MCF 10A (cell line): ENCODE measurements at places on chromosomes 3 and 15. TPM values are rescaled to one million over a fixed set of nuclear protein-coding genes. Genes with fewer than 3 reads are reported as not detected.

- no peaks in the 10 kb centered on the region for H3K36me3 ChIP-seq
- H3K4me3 ChIP-seq = no peak overlapping the region
- no peak for DNase-seq
- H3K27me3 ChIP-seq = no peaks in the 10 kb centered on the region
Measured at GRCh38 chr3:131107637-131108433, 81.2 kb downstream of the NEK11 start.

- peaks cover 7% of the 10 kb centered on the region for H3K4me1 ChIP-seq
- H3K4me3 ChIP-seq = no peak overlapping the region
- no peaks in the 10 kb centered on the region for H3K27me3 ChIP-seq
- H3K27ac ChIP-seq = no peak overlapping the region
- no peaks in the 10 kb centered on the region for H3K36me3 ChIP-seq
Measured at GRCh38 chr15:56831467-56832005, 86.9 kb upstream of the TCF12 start.

- H3K4me1 ChIP-seq = peaks cover 21% of the 10 kb centered on the region
- peak overlapping the region; percentile 67 for H3K4me3 ChIP-seq
- peak; percentile 41 for DNase-seq
- H3K27me3 ChIP-seq = no peaks in the 10 kb centered on the region
- H3K36me3 ChIP-seq = peaks cover 6% of the 10 kb centered on the region
- peak overlapping the region; percentile 59 for H3K27ac ChIP-seq
Measured at GRCh38 chr3:88031642-88032077, 27.1 kb downstream of the CGGBP1 start.

GRCh38 chr15:48020166-48020565 is 100.6 kb upstream of the SLC24A5 start:
- H3K27ac ChIP-seq = no peak overlapping the region
- H3K27me3 ChIP-seq = no peaks in the 10 kb centered on the region
- H3K4me3 ChIP-seq = no peak overlapping the region
- no peaks in the 10 kb centered on the region for H3K36me3 ChIP-seq
- H3K4me1 ChIP-seq = peaks cover 11% of the 10 kb centered on the region
- no peak for DNase-seq

DNA sequence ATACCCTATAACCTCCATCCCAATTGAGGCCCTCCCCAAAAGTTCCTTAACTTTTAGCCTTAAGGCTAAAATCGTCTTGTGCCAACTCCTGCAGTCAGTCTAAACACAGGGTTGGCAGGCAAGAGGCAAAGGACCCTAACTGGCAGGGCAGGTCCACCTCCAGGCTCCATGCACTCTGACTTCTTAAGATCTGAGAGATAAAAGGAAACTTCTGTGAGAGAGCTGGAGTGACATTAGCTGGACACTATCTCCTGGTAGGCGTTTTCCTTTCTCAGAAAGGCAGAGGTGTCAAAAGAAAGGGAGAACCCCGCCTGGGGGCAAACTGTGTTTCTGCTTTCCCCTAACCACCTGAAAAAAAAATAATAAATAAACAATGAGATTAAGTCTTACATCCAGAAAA is 3.6 kb downstream of the CHSY1 start:
- H3K27me3 ChIP-seq = no peaks in the 10 kb centered on the region
- H3K4me1 ChIP-seq = peaks cover 40% of the 10 kb centered on the region
- no peak overlapping the region for H3K27ac ChIP-seq

- H3K36me3 ChIP-seq = peaks cover 6% of the 10 kb centered on the region
- H3K27me3 ChIP-seq = no peaks in the 10 kb centered on the region
- no peaks in the 10 kb centered on the region for H3K4me1 ChIP-seq
- H3K27ac ChIP-seq = no peak overlapping the region
- no peak overlapping the region for H3K4me3 ChIP-seq
Measured at GRCh38 chr3:194879126-194879877, 193.6 kb downstream of the FAM43A start.

The INSYN1 gene
- total RNA-seq = not detected in 2 replicates

The FAM107A gene
- not detected in 2 replicates for total RNA-seq

The TRPM1 gene
- not detected in 2 replicates for total RNA-seq
